Spinal cord (tissue), 10 donors: ENCODE measurements at places on chromosomes 2 and 18.

DNA sequence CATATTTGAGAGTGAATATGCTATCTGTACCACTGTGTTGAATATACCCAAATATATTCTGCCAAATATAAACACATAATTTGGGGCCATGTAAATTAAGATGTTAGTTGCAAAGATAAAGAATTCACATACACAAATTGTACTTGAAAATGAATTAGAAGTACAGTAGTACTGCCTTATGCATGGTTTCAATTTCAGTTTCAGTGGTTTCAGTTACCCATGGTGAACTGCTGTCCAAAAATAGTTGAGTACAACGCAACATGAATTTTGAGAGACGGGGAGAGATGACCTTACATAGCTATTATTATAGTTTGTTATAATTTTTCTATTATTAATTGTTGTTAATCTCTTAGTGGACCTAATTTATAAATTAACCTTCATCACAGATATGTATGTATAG is 1313.0 kb upstream of the FAM98A start:
- DNase-seq: no peak

- DNase-seq: no peak
These were observed 110.4 kb upstream of the DYNAP start for GRCh38 chr18:54480616-54481015.

DNA sequence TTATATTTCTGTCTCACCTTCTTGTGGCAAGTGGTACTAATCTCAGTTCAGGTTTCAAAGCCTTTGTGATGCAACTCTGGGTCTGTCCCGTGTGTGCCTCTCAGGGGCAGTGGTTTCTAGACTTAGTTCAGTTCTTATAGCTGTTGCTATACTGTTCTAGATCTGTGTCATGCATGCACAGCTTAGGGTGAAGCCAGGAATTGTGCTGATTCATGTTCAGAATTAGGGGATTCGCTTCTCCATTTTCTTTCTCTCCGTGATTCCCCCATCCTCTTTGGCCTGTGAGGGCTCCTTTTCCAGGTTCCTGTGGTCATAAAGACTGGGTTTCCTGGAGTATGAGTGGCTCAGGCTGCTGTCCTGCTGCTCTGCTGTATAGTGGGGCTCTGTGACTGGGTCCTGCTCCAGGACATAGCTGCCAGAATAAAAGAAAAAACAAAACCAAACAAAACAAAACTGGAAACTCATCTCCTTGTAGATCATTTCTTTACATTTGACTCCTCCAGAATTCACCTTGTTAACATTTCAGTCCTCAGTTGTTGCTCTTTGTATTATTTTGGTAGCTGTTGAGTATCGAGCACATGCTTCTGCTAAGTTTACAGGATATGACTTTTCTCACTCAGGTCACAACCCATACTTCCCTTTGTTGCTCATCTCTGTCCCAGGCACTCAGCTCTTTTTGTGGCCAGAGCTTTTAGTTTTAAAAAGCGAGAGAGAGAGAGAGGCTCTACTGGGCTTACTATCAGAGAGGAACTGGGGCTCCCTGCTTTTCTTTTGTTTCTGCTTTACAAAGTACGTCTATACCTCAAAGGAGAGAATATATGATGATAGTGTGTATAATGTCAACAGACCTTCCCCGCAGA is 34.2 kb downstream of the CERS6 start:
- no peak for DNase-seq

- no peak for DNase-seq
These were observed 212.0 kb upstream of the NABP1 start for GRCh38 chr2:191465766-191466420.

GRCh38 chr18:39730606-39731005 is 2165.0 kb upstream of the CELF4 start:
- peak; percentile 44 for DNase-seq

DNA sequence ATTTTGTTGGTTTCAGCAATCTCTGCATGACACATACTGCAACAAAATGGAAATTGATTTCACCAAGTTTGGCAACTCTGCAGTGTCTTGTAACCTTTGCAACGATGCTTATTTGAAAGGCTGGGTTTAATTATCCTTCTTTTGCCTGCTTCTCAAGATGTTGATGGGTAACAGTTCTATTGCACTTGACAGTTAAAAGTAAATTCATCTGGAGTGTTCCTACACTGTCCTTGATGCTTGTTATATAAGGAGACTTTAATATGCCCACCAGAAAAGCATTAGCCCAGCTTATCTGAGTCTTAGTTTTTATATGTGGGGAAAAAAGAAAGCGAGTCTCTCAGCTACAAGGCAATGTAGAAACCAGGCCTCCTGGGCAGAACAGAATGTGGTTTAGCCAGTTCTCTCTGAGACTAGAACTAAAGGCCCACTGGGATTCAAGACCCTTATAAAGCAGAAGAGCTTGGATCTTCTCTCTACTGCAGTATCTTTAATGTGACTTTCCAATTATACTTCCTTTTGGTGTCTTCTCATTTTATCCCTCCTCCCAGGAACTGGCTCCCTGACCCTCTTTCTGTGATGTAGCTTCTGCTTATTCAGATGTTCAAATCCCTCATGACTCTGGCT is 106.8 kb upstream of the LYPD6 start:
- no peak for DNase-seq

GRCh38 chr18:9823805-9824473 is 61.8 kb upstream of the TXNDC2 start:
- no peak for DNase-seq

DNA sequence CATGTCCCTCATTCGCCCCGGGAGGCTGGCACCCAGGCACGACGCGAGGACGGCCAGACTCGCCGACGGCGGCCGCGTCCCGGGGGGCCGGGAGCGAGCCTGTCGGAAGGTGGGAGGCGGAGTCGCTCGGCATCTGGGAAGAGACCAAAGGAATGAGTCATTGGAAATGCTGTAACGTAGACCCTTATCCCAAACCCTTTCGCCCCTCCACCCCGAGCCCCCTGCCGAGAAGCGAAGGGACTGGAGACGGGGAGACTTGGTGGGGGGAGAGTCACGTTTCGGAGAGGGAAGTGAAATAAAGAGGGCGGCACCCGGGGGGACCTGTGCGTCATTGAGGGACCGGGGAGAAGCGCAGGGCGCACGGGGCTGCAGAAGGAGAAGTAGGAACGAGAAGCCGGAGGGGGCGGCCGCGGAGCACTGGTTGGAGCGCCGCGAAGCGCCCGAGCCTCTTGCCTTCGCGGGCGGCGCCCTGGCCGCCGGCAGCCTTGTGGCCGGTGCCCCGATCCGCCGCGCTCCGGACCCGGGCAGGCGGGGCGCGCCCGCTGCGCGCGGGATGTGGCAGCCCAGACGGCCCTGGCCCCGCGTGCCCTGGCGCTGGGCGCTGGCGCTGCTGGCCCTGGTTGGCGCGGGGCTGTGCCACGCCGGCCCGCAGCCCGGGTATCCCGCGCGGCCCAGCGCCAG is at the start of gene EMILIN2:
Gene EMILIN2, plus strand, starts transcription at position 371 of the 681 bp plus-strand sequence. Its CDS starts 183 bp downstream, at position 554.
- DNase-seq: no peak

GRCh38 chr18:63105636-63106316 is 213.8 kb downstream of the BCL2 start:
- DNase-seq: no peak

DNA sequence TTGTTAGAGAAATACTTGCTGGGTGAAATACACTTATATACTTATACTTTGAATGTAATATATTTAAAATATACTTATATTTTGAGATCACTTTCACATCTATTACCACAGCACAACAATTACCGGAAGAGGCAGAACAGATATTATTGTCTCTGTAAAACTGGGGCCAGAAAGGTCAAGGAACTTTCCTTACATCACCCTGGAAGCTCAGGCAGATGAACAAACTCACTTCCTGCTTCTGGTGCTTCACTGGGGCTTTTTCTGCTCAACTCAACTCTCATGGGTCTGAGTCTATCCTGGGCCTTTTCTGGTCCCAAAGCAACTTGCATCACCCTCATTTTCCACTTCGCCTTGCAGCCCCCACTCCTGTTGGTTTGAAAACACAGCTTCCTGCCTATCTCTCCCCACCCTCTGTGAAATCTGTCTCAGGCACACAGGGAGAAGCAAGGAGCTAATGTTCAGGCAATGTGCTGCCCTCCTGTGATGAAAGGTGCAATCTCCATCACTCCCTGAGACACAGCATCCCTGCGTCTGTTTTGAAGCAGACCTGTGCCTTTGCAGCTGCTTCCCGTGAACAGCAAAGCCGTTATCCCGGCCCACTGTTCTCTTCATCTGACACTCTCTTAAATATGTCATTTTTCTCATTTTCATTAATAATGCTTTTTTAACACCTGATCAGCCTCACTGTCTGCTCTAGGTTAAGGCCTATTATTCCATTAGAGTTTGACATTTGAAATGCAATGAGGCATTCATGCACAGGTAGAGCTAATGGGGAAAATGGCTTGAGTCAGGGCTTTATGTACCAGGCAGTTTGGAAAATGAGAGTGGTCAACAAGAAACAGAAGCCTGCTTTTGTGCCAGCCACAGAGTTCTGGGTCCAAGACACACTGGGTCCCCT is 251.9 kb upstream of the CHAC2 start:
- DNase-seq: peak; percentile 45
